ENCODE measurements at places on chromosomes 5 and 9. TPM values are rescaled to one million over a fixed set of nuclear protein-coding genes. Genes with fewer than 3 reads are reported as not detected.

Gene UBLCP1
- total RNA-seq: 17.8 TPM

Gene NOXA1
- 2.5 TPM for total RNA-seq

Gene IL17B
- not detected for total RNA-seq

Gene IL5
- total RNA-seq: not detected

Gene ACOT12
- 5.0 TPM for total RNA-seq

Gene SUSD3
- 1.3 TPM for total RNA-seq

Gene NSG2
- 497 TPM for total RNA-seq

Gene PCDHGA10
- total RNA-seq: 36.3 TPM

Gene CDKN2A
- total RNA-seq: not detected

Gene SNX24
- total RNA-seq: 16.0 TPM

Gene PDE6A
- not detected for total RNA-seq

Gene IL31RA
- total RNA-seq: not detected

Gene CCDC171
- total RNA-seq: 75.1 TPM

Gene PURA
- 20.3 TPM for total RNA-seq

Gene GPR21
- total RNA-seq: 17.2 TPM

Gene PCDHGC4
- 91.7 TPM for total RNA-seq

Gene TLX3
- total RNA-seq: not detected

Gene SERF1A
- total RNA-seq: 28.8 TPM

Gene PAPPA
- not detected for total RNA-seq

Gene NIPAL4
- total RNA-seq: not detected

Gene CRHBP
- 2.8 TPM for total RNA-seq

Gene TCF7
- total RNA-seq: 1.6 TPM

Gene SLC4A9
- not detected for total RNA-seq

Gene UBE2QL1
- total RNA-seq: 52.3 TPM

Gene DBN1
- total RNA-seq: 224 TPM

Gene SLC25A48
- 0.31 TPM for total RNA-seq

Gene SLC6A7
- total RNA-seq: 1.9 TPM

Gene LCN12
- total RNA-seq: 0.94 TPM

Gene SLC25A2
- total RNA-seq: 0.63 TPM

Gene PCDHB5
- 16.3 TPM for total RNA-seq

Gene PCDHGB4
- total RNA-seq: 35.4 TPM

Gene MCIDAS
- not detected for total RNA-seq

Gene SPINK4
- total RNA-seq: not detected

Gene BSPRY
- not detected for total RNA-seq

Gene CDHR2
- 0.63 TPM for total RNA-seq

Gene PARP8
- total RNA-seq: 61.3 TPM

Data from parietal lobe (tissue), 2 donors.